ENCODE measurements at places on chromosomes 13 and 19.

DNA sequence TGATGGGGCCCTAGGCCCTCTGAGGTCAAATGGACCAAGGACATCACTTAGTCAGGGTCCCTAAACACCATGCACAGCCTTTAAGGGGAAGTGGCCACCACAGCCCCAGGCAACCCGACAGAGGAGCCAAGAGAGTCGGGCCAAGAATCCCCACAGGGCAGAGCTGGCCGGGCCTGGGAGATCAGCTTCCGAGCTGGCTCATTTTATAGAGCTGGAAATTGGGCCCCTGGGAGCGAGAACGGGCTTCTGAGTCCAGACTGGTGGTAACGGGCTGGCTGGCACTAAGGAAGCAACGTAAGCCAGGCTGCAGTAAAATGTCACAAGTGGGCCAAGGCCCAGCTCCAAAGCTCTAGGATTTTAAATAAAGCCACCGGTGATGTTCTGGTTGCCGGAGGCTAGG lies 51.1 kb downstream of the HSPH1 start:
- no peak for DNase-seq

- no peak for DNase-seq
Observed at GRCh38 chr19:35403116-35403760, 32.4 kb downstream of the GPR42 start.

DNA sequence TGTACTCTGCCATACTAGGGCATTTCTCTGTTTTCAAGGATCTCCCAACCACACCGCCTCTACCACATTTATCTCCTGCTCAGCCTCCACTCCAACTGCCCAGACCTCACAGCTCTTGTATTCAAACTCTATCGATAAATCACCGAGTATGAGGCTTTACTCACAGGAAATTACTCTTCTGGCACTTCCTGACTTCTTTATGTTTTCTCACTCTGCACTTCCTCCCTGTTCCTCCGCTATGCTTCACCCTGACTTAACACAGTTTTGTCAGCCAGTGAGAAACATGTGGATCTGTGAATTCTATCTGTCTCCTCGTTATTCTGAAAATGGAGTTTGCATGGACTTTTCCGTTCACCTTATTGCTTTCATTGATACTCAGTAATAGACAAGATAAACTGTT lies 2.6 kb upstream of the CARD8 start:
- peak; percentile 61 for DNase-seq

DNA sequence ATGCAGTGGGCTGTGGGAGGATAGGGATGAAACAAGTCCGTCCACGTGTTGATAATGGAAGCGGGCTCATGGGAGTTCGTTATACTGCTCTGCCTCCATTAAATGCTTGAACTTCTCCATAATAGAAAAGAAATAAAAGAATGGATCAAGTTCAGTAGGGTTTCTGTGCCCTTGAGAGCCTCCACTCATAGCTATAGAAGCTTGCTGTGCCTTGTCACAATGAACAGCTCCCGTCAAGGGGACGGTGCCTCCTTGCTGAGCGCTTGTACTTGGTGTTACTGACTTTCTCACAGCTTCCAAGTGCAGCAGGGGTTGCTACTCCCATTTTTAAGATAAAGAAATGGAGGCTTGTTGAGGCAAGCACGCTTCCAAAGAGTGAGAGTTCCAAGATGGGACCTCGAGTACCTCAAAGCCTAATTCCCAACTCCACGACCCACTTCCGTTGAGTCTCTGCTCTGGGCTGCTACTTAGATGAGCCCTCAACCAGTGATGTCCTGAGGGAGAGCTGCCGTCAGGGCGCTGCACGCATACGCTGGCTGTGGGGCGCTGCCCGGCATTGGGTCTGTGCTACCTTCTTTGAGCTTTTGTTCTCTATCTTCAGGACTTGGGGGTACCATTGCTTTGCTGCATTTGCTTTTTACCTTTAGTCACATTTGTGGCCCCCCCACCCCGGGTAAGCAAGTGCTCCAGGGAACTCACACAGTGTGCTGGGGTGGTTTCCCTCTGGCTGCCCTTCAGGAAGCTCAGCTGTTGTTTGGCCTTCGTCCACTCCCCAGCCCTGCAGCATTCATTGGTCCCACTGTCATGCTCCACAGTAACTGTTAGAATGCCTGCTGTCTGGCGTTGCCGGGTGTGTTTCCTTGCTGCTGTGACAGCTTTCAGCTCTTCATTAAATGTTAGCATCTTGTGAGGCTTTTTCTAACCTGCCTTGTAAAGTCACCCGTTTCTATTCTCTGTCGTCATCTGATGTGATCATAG lies 9.5 kb downstream of the SNRNP70 start:
- DNase-seq: no peak

GRCh38 chr13:93499991-93500390 lies 273.4 kb downstream of the GPC6 start:
- no peak for DNase-seq

GRCh38 chr19:43420954-43421353 lies 6.3 kb downstream of the TEX101 start:
- no peak for DNase-seq

DNA sequence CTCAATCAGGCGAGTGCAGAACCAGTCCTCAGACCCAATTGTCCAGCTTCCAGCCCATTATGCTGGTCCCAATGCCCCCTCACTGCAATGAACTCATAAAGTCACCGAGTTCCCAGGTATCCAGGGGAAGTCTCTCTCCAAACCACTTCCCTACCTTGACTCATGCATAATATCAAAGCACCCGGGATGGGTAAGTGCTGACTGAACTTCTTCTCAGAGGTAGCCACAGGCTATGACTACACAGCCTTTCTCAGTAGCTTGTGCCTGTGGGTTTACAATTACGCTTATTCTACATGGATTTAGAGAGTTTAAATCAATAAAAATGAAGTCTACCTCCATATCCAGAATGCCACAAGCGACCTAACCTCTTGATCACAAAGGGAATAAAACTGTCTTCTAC lies 1.7 kb upstream of the C13orf42 start:
- peak; percentile 45 for DNase-seq

DNA sequence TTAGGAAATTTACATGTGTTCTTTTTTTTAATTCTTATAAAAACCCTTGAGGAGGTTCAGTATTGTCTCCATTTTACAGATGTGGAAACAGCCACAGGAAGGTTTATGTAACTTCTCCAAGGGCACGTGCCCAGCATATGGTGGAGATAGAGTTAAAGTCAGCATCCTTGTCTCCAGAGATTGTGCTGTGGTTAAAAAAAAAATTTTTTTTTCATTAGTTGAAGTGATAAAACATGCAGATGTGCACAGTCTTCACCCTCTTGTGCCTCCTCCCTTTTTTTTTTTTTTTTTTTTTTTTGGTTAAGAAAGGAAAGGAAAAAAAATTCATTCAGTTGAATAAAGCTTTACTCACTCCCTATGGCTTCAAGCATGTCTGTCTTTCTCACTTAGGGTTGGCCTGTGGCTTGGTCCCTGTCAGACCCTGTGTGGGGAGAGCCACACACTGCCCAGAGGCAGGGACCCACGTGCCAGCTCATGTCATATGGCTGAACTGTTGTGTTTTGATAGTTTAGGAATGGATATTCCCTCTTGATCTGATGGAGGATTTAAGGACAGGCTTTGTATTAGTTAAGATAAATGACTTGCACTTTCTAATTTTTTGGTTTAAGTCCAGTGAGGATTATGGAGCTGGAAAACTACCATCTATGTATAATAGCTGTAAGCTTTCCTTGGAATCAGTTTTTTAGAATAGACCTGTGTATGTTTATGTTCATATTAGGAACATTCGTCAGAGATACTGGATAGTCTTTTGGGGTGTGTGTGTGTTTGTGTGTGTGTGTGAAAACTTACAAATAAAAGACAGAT lies 19.3 kb downstream of the RNASEH2B start:
- no peak for DNase-seq

- no peak for DNase-seq
Observed at GRCh38 chr19:694481-695351, 536 bp downstream of the PRSS57 start.

DNA sequence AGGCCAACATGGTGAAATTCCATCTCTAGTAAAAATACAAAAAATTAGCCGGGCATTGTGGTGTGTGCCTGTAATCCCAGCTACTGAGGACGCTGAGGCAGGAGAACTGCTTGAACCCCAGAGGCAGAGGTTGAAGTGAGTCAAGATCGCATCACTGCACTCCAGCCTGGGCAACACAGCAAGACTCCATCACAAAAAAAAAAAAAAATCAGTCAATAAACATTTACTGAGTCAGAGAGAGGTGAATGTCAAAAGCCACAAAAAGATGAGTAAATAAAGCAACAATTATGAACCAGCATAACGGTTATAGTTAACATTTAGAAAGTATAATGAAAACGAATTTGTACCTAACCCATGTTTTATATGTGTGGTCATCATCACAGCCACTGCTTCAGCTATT lies 23.1 kb downstream of the PSPC1 start:
- no peak for DNase-seq

- DNase-seq: peak; percentile 13
Observed at GRCh38 chr19:47124937-47125668, 5.5 kb upstream of the SAE1 start.

- peak; percentile 90 for DNase-seq
Observed at GRCh38 chr19:3146677-3147100, 10.9 kb downstream of the GNA15 start.
